ENCODE measurements at places on chromosomes 7 and 10.

DNA sequence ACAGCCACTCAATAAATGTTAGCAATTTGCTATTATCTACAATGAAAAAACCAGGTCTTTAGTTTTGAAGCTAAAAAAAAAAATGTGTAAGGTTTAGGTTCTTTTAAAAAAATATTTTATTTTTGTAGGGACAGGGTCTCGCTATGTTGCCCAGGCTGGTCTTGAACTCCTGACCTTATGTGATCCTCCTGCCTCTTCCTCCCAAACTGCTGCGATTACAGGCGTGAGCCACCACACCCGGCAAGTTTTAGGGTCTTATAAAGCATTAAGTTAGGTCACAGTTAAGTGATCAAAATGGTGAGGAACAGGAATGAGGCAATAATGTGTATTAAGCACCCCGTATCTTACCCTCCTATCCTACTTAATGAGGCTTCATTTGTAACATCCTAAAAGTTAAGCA, 774 bp downstream of the SEM1 start:
- DNase-seq: no peak

DNA sequence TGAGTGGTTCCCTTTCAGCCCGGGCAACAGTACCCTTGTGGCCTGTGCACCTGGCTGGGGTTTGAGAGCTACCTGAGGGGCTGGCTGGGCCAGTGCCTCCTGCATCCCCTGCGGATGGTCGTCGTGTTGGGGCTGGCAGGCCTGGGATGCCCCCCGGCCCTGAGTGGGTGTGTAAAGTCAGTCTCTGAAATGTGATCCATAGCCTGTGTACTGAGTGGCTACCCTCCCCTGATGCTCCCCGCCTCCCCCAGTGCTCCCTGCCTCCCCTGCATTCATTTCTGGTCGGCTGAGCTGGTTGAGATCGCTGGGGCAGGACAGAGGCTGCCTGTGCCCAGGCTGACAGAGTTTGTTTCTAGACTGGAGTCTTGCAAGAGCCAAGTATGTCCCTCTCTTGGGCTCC, 9.3 kb downstream of the ZNF316 start:
- no peak for DNase-seq

GRCh38 chr10:110600487-110601101, 33.1 kb downstream of the SMC3 start:
- DNase-seq: peak; percentile 64

GRCh38 chr7:37986908-37987330, 66.5 kb downstream of the EPDR1 start:
- no peak for DNase-seq

DNA sequence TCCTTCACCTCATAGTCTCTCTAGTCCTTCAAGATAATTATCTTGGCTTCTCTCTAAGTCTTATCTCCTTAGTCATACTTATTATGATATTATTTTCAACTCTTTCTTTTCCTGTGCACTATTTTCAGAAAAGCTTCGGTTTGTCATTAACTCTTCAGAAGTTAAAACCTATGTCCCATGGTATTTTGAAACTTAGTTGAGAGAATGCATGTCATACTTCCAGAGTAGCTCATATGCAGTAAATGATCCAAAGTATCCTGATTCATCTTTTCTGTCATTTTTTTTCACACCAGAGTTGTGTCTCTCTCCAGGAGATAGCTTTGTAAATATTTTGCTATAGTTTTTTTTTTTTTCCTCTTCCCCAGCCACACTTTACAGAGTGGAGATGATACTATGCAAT, 1008.6 kb downstream of the NRG3 start:
- no peak for DNase-seq

DNA sequence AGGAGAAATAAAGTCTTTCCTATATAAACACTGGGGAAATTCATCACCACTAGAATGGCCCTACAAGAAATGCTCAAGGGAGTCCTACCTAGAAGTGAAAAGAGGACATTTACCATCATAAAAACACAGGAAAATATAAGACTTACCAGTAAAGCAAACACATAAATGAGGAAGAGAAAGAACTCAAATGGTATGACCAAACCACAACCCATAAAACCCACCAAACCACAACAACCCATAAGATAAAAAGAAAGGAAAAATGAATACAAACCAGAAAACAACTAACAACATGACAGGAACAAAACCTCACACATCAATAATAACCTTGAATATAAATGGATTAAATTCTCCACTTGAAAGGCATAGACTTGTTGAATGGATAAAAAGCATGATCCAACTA, 71.9 kb upstream of the DIP2C start:
- no peak for DNase-seq

- no peak for DNase-seq
Measured at GRCh38 chr10:87862679-87863052, 667 bp downstream of the KLLN start.

DNA sequence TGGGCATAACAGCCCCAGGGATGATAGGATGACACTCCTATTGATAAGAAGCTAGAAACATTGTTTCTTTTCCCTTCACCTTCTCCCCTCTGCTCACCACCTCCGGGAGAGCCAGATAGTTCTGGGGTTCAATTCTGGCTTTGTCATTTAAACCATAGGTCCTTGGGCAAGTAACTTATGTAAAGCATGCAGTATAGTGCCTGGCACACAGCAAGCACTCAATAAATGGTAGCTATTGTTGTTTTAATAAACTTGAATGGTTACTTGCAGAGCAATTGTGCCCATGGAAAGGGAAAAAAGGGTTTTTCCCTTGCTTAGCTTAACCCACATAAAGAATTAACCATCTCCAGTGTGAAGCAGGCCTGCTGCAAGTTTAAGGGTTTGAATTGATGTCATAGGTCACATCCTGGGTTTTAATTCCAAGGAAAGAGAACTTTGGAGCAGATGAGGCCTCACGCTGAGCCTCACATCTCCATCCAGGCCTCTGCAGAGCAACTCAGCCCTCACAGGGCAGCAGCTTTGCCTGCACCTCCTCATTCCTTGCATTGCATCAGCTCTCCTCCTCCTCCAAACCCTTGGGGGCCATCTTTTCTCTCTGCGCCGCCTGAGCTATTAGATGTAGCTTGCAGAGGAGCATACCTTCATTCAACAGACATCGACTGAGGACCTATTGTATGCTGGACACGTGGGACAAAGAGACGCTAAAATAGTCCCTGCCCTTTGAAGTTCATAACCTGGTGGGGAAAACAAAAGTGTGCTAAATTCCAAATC, 22.9 kb downstream of the ZNF775 start:
- no peak for DNase-seq

DNA sequence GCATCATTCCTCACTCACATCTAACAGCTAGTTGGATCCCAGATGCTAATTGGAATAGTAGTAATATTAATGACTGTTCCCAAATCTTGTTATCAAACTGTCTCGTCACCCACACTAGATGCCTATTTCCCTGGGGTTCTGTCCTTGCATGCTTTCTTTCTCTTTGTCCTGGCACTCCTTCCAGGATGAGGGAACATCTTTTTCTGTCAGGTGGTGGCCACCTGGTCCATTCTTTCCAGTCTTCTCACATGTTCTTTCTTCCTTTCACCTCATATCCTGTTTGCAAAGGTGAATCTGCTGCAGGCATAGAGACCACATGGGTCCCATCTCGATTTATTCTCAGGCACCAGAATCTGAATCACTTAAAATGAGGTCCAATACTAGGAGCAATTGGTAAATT, 126.0 kb downstream of the CHN2 start:
- no peak for DNase-seq

GRCh38 chr10:109959259-109960145, 36.2 kb upstream of the XPNPEP1 start:
- no peak for DNase-seq

- DNase-seq: no peak
Measured at GRCh38 chr7:92843034-92843760, 6.8 kb upstream of the CDK6 start.

- no peak for DNase-seq
Measured at GRCh38 chr7:99191869-99192596, 15.9 kb downstream of the KPNA7 start.

GRCh38 chr10:47306387-47307210, 6.6 kb downstream of the GDF10 start:
- DNase-seq: no peak

DNA sequence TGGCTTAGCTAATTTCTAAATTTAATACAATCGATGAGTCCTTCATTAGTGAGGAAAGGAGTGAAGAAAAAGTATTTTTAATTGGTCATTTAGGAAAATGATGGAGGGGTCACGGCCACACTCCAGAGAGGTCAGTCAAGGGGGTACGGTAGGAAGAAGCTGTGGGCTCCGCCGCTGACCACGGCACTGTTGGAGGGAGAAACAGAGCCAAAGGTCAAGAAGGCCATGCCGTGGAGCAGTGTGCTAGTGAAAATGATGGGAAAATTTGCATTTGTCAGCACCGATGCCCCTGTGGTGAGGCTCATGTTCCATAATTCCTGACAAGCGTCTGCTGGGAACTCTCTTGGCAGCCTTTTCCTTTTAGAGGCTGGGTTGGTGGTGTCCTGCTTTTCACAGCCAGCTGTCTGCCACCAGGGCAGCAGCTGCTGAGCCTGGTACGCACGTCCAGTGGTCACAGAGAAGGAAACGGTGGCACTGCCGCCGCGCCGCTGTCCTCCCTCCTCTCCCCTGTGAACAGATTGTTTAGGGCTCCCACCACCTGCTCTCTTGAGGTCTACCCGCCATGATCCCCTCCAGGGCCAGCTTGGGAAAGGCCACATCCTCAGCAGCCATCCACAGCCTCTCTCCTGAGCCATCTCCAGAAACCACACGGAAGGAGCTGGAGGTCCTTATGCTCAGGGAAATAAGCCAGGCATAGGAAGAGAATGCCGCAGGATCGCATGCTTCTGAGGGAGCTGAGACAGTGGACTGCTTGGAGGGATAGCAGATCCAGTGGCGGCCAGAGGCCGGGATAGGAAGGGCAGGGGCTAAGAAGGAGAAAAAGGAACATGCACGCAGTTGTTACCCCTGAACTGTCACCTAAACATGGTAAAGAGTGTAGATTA, 263.7 kb upstream of the PPP2R2D start:
- DNase-seq: no peak

- DNase-seq: no peak
Measured at GRCh38 chr7:1053002-1053411, 8.7 kb downstream of the GPR146 start.

DNA sequence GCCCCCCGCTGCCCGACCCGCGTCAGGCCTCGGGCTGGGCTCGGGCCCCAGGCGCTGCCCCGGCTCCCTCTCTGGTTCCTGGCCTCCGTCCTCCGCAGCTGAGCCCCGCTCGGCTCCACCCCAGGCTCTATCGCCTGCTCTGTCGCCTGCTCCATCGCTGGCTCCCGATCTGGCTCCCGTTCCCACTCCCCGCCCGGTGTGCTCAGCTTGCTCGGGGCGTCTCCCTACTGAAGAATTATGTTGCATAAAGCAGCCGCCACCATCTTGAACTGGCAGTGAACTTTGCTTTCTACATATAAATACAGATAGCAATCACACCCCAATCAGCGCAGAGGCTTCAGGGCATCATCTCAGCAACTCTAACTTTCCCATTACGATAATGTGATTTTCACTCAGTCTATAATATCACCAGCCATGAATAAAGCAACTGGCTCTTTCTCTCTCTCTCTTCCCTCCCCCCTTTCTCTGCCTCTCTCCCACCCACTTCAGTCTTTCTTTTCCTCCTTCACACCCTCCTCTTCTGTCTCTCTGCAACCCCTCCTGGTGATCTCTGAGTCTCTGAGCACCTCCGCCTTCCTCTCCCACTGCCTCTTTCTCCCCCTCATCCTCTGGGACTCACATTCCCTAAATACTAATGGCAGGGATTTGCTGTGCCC, 43.3 kb upstream of the BTRC start:
- DNase-seq: peak; percentile 37

DNA sequence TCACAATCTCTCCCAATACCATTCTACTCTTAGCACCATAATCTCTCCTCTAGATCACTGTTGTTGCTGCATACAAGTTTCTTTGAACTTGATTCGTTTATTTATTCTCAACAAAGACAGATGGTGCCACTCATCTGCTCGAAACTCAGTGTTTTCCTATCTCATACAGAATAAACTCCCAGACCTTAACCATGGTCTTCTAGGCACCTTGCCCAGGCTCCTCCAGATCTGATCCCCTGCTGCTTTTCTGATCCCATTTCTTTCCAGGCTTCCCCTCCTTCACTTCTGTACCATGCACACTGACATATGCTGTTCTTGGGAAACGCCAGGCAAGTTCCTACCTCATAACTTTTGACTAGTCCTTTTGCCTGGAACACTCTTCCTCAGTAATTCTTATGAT, 645.7 kb downstream of the DNAJB9 start:
- no peak for DNase-seq

DNA sequence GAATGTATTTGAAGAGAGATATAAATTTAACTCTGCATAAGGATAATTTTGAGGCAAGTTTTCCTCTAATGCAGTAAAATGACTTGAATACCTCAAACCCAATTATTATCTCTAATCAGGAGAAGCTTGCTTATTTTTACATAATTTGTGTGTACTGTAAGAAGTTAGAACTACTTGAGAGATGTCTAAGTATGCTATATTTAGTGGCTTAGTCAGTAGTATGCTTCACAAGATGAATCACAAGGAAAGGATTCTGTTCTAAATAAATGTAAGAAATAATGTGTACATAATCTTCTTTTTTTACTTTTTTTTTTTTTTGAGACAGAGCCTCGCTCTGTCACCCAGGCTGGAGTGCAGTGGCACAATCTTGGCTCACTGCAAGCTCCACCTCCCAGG, 13.7 kb downstream of the PHTF2 start:
- DNase-seq: no peak

DNA sequence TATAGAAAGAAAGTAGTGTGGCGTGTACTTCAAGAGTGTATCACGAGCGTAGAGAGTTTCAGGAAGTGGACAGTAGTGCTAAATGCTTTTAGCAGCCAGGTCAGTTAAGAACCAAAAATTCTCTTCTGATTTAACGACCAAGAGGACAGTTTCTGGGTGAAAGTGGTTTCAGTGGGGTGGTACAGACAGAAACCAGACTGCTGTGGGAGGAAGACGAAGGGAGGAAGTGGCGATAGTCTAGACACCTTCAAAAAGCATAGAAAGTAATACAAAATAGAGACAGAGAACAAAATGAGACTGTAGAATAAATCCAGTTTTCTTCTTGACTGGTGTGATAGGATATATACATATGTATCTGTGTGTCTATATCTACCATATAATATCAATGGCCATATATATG, 93.5 kb downstream of the MBL2 start:
- DNase-seq: no peak

- peak; percentile 6 for DNase-seq
Measured at GRCh38 chr10:89741126-89741762, 39.9 kb downstream of the KIF20B start.

GRCh38 chr10:26112532-26112931, 104.0 kb upstream of the GAD2 start:
- no peak for DNase-seq

DNA sequence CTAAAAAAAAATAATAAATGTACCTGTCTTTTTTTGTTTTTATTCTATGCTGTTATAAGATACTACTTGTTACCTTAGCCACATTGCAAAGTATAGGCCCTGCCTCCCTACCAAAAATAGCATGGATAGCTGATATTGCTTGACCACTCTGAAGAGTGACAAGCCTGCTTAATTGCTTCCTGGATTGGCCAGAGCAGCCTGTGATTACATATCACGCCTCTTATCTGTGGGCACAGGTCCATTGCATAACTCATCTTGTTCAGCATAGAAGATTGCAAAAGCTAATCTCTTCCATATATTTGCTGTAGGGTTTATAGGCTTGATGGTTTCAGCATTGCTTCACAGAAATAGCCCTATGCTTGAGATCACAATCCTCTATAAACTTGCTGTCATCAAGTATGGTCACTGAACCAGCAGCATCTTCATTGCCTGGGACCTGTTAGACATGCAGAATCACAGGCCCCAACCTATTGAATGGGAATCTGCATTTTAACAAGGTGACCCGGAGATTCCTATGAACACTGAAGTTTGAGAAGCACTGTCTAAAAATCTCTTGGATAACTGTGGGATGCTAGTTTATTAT, 280.8 kb upstream of the CDC14C start:
- DNase-seq: peak; percentile 52

All from small intestine (tissue), 16 donors.